ENCODE measurements at places on chromosomes 12 and 14.

GRCh38 chr12:6187948-6188793 lies 12.0 kb upstream of the CD9 start:
- DNase-seq = no peak

DNA sequence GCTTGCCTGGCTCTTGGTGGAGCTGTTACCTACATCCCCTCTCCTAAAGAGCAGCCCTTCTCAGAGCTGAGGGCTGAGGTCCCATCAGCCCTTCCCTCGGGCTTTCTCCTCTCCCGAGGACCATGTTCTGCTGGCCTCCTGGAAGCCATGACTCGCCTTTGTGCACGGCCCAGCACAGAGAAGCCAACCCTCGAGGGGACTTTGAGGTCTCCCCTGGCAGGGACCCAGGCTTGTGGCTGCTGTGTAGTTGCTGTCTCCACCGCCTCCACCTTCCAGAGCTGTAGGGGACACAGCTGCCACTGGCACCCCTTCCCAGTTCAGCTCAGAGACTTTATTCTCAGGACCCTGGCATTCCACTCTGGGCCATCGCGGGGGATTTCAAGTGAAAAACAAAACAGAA lies 22.9 kb upstream of the CCND2 start:
- no peak for DNase-seq

- no peak for DNase-seq
These were observed 478.9 kb downstream of the BCAT1 start for GRCh38 chr12:24470050-24470449.

DNA sequence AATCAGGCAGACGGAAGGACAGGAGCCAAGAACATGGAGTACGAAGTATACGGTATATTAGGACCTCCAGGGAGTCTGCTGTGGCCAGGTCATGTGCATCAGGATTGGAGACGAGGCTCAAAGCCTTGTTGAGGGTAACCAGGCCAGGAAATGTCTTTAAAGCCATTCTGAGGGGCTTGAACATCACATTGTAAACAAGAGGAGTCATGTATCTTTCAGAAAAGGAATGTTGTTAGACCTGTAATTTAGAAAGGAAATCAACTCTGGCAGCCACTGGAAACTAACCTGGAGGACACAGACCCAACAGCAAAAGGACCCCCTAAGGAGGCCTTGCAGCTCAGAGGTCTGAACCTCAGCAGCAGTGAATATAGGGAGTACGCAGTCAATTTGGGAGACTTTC lies 7.5 kb downstream of the MAP3K9 start:
- DNase-seq = no peak

DNA sequence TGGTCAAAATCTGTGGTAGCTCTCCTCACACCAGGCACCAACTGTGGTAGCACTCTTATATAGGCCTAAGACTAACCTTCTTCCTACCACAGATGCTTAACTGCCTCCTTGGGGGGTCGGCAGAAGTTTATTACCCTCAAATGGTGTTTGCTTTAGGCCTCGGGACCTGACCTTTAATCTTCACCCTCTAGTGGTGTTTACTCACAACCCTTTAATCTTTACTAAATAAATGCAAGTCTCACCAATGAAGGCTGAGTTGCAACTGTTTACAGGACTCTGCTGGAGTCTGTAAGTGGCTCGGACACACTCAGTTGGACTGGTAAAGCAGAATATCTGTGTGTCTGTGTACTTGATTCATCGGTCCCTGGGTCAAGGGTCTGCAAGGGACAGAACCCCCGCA lies 29.4 kb downstream of the CCER1 start:
- no peak for DNase-seq

- no peak for DNase-seq
These were observed 20.7 kb upstream of the FRMD6 start for GRCh38 chr14:51630987-51631386.

DNA sequence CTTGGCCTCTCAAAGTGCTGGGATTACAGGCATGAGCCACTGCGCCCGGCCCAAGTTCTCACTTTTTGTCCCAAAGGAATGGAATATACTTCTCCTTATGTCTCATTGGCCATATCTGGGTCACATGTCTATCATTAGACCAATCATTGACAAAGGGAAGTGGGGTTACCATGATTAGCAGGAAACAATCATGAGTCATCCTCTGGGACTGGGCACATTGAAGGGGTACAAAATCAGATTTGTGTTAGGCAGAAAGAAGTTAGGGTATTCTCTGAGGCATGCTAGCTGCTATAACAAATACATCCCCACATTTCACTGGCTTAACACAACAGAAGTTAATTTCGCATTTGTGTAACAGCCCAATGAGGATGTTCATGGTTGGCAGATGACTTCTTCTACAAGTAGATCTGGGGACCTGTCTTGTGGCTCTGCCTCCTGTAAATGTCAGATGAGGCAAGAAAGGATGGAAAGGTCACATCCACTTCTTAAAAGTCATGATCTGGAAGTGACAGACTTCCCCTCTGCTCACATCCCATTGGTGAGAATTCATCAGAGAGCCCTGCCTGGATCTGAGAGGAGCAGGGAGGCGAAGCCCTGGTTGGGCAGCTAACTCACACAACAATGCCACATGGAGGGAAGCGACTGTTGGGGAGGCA lies 3.1 kb downstream of the CCDC63 start:
- DNase-seq = no peak

GRCh38 chr12:47648056-47648579 lies 57.7 kb downstream of the RPAP3 start:
- DNase-seq = no peak

- DNase-seq = no peak
These were observed 328.1 kb downstream of the ALG10 start for GRCh38 chr12:34350092-34351041.
